Activated CD4-positive, alpha-beta T cell treated with anti-CD3 and anti-CD28 coated beads, Interleukin-2, amount 10 ng/mL, durations not matched to agents 7 days and 5 days (primary cell): ENCODE measurements at places on chromosomes 12 and 14.

- no peak for DNase-seq
Measured at GRCh38 chr14:95063391-95063790, 93.9 kb downstream of the DICER1 start.

GRCh38 chr12:47107926-47108325 is 28.2 kb upstream of the AMIGO2 start:
- no peak for DNase-seq

DNA sequence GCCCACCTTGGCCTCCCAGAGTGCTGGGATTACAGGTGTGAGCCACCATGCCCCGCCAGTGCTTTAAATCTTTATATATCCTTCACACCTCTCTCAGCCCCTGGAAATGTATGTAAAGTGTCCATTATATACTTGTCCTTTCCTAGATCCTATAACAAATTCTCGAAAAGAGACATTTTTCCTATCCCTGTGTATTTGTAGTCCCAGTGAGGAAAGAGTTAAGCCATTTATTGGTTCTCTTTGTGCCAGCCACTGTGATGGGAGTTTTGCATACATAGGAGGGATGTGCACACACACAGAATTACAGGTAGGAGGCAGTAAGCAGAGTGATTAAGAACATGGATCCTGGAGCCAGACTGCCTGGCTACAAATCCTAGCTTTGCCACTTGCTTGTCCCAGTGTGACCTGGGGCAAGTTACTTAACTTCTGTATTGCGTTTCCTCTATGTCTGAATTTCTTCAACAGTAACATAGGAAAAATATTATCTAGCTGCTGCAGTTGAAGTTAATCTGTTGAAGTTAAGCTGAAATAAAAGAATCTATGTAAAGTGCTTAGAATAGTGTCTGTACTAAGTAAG is 2.1 kb upstream of the RABGGTA start:
- DNase-seq: no peak

DNA sequence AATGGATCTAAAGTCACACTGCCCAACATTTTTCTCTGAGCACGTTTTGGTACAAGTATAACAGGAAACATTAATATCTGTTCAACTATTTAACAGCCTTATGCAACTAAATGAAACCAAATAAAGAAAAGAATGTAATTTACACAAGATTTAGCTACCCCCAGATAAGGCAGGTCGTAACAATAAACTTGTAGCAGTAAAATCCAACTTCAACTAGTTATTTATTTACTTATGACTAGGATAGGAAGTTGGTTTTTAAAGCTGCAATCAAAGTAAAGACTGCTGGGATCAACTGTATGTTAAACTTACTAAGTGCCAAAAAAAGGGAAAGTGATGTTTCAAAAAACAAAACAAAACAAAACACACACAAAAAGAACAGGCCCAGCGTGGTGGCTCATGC is 30.9 kb downstream of the FERMT2 start:
- no peak for DNase-seq

DNA sequence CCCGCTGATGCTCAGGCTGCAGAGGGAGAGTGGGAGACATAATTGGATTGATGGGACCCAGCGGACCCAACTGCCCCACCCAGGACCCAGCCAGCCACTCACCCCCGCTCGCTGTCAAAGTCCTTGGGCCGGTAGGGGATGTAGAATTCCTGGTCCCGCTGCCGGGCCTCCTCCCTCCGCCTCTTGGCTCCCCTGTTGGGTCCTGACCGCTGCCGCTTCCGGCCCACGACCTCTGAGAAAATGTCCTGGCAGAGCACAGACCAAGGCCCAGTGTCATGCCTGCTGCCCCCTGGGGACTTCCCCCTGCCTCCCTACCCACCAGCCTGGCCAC is 13.5 kb downstream of the CFAP73 start:
- DNase-seq: no peak

GRCh38 chr12:128817111-128818015 is 6.4 kb downstream of the SLC15A4 start:
- no peak for DNase-seq

- DNase-seq: no peak
Measured at GRCh38 chr12:116734156-116734768, 3.6 kb downstream of the SPRING1 start.

DNA sequence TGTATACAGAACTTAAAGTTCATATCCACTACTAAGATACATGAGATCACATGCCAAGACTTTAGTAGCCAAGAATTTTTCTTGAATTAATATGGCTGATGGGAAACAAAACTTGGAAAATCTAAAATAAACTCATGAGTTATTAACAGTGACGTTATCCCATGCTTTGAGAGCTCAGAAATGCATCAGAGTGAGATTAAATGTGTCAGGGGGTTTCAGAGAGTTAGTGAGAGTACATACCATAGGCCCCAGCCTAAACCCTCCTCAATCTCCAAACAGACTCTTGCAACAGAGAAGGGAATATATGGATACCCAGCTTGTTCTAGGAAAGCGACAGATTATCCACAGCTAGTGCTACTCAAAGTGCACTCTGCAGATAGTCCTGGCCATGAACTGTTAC is 19.3 kb downstream of the SLC35F4 start:
- no peak for DNase-seq

- no peak for DNase-seq
Measured at GRCh38 chr14:59317798-59318505, 129.5 kb downstream of the DAAM1 start.

- peak; percentile 7 for DNase-seq
Measured at GRCh38 chr12:69688471-69689427, 10.4 kb downstream of the BEST3 start.

DNA sequence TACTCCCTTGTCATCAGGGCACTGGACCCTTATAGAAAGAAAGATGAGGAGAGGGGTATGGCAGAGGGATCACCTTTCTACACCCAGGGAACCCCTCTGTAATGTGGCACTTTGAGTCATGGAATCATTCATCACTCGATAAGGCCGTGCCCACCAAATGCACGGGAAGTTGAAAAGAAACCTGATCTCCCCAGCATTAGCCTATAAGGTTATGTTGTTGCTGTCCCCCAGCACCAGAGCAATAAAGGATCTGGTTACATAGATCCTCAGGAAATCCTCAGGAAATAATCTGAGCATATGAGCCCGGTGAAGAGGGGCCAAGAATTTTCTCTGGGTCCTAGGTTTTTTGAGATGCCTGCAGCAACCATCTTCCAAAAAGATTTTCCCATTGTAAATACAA is 148.8 kb upstream of the CRY1 start:
- DNase-seq: no peak

DNA sequence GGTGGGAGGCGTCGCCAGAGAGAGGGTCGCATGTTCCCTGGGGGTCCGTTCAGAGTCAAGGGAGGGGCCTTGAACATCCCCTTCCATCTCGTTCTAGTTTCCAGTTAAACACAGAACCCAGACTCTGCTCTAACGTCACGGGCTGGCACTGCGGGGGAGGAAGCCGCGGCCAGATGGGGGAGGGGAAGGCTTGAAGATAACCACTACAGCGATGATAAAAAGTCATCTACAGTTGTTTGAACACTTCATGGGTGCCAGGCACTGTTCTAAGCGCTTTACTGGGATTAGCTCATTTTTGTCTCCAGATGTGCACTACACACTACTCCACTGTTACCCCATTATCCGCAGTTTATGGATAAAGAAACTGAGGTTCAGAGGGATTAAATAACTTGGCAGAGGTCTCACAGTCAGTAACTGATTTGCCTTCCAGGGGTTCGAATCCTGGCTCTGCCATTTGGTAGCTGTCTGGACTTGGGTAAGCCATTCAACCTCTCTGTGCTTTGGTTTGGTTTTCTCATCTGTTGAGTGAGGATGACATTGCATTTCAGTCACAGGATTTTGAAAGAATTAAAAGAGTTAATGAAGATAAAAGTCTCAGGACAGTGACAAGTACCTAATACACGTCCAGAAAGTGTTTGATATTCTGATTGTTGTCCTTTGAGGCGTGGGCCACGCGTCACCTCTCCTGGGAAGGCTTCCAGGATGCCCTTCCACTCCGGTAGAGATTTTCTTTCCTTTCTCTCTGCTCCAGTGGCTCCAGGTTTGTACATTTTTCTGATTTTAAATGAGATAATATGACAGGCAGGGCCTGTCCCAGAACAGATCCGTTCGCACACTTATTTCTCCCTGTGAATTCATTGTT is 798 bp upstream of the RASAL1 start:
- peak; percentile 62 for DNase-seq

GRCh38 chr12:43107026-43107775 is 444.8 kb downstream of the ADAMTS20 start:
- DNase-seq: no peak

GRCh38 chr12:7387289-7387688 is 56.7 kb downstream of the CD163L1 start:
- DNase-seq: no peak

GRCh38 chr14:104151566-104152245 is 13.3 kb downstream of the KIF26A start:
- DNase-seq: no peak

DNA sequence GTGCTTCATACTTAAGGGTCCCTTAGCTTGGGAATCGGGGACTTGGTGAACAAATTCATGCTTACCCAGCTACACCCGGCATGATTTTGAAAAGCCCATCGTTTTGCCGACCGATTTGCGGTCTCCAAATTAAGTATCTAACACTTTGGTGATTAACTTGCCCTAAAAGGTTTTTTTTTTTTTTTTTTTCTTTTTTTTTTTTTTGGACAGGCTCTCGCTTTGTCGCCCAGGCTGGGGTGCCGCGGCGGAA is 843 bp upstream of the HSP90AA1 start:
- DNase-seq: no peak

- no peak for DNase-seq
Measured at GRCh38 chr14:68670359-68670715, 122.5 kb downstream of the ZFP36L1 start.

DNA sequence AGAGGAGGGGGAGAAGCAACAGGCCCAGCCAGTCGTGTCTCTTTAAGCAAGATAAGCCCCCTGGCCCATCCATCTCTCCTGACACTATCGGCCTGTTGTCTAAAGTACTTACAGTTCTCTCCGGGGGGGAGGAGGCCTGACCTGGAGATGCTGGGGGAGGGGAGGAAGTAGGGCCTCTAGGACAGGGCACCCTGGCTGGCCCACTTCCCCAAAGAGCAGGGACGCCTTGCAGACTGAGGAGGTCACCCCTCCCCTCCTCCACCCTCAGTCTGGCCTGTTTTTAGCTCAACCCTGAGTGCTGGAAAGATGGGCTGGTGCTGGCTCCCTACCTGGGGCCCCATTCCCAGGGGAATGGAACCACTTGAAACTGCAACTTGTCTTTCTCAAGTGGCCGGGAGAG is 70.3 kb downstream of the TBX5 start:
- DNase-seq: no peak

DNA sequence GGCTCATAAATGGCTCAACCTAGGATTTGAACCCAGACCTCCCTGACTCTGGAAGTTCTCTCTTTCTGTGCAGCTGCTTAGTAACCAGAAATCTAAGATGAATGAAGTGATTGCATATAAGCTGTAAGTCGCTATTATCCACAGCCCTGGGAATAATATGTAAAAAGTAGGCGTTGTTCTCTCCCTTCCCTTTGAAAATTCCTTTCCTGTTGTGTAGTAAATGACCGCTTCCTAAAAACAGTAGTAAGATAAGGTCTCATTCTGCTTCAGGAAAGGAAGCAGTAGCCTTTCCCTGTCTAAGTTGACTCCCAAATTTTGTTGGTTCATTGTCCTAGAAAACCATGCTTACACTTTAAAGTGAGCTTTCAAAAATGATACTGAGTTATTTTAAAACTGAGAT is 418.3 kb downstream of the EGLN3 start:
- no peak for DNase-seq

DNA sequence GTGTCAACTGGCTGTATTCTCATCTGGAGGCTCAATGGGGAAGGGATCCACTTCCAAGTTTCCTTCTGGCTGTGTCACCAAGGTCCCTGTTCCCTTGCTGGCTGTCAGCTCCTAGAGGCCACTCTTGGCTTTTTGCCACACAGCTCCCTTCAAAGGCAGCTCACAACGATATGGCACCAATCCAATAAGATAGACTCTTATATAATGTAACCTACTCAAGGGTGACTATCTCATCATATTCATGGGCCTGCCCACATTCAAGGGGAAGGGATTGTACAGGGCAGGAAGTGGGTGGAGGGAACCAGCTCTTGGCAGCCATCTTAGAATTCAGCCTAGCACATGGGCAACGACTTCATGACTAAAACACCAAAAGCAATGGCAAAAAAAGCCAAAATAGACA is 98.7 kb upstream of the PLXNC1 start:
- no peak for DNase-seq

DNA sequence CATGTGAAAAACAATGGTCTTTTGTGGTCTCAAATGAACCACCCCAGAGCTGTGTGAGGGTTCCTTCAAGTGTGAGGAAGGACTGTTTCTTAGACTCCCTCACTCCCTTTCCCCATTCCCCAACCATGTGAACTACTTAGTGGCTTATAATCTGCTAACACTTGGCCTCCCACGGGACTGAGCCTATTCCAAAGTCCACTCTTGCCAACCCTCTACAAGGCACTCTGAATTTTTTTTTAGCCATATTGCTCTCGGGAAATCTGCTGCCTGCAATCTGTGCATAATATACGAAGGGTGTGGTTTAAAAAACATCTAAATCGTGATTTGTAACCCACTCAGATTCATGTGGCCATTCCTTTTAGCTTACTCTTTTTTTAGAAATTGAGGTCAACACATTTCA is 2.6 kb downstream of the SVOP start:
- DNase-seq: no peak

DNA sequence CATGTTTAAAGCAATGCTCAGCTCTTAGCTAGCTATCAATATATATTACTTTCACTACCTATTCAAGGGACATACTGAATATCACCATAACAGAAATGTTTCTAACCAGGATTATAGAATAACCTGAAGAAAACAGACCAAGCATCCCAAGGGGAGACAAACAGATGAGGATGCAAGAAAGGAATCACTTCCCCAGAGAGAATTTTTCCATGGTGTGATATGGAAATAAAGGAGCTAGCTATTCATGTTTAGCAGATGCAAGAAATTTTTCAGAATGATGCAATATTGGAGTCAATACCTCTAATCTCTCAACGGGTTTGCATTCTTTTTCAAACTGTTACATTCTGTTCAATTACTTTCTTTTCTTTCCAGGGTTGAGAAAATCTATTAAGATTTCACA is 538.9 kb upstream of the FLRT2 start:
- no peak for DNase-seq

DNA sequence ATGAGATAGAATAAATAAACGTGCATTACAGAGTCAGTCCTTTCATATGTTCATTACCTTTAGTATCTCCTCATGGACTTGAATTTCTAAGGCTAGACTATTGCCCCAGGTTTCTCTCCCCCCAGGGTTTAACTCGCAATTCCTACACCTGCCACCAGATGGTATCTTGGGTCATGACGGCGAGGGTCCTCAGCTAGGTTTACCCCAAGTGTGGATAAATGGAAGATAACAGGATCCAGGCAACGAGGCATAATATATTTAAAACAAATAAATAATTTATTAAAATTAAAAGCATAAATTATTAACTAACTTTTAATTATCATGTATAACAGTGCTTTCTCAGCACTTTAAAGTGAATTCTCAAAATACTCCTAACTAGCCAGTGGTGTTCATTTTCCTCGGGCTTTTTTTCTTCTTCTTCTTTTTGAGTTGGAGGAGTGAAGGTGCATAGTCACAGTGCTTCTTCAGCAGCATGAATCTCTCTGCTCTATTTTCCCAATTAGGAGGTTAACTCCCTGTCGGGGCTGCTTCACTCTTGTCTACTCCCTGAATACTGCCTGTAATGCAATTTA is 243.5 kb upstream of the CAND1 start:
- DNase-seq: peak; percentile 47
